ENCODE measurements at places on chromosomes 5 and 9.

DNA sequence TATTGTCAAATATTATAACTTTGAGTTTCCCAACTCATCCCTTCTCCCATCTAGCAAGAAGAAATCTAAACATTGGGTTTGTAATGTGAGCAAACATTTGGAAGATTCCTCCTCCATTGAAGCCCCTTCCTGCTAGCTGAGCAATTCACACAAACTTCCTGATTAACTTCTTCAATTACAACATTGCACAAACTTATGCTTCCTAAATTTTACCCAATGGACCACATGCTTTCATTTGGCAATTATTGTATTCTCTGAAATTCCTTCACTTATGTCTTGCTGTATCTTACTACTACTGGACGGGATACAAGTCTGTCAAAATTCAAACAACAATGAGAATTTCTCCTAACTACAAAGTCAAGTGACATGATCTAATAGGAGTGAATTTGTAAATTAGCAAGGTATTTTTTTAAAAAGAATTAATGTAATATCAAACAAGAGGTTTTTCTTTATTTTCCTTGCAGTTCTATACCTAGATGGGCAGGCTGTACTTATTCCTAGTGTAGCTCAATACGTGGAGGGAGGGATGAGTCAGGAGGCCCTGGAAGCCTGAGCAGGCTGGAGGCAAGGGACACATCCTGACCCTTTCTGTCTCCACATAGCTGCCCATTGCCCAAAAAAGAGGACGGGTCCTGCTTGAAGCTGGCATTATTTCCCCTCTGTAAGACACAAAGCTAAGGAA lies 11.8 kb upstream of the IFNW1 start:
- no peak for DNase-seq

GRCh38 chr5:35815089-35815936 lies 41.4 kb upstream of the IL7R start:
- no peak for DNase-seq

- DNase-seq: no peak
Observed at GRCh38 chr9:123686131-123686828, 243.6 kb downstream of the DENND1A start.

- no peak for DNase-seq
Observed at GRCh38 chr9:72029986-72030385, 30.4 kb downstream of the C9orf57 start.

DNA sequence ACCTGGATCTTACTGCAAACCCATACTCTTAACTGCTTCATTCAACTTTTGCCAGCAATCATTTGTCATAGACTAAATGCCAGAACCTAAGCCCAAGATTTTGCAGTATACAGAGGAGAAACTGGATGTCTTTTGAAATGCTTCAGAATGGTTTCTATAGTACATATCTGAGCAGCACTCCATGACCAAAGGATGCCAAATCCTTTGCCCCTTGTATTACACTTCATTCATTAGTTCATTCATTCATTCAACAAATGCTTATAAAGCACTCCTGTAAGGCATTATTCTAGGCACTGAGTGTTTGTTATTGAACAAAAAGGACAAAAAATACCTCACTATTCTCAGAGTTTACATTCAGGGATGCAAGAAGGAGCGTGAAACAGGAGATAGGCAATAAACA lies 119.9 kb downstream of the SLC1A3 start:
- DNase-seq: no peak

GRCh38 chr5:169307646-169308045 lies 6.7 kb upstream of the SLIT3 start:
- no peak for DNase-seq

- DNase-seq: no peak
Observed at GRCh38 chr9:135033487-135033886, 54.0 kb upstream of the OLFM1 start.

- DNase-seq: no peak
Observed at GRCh38 chr9:36781533-36781932, 208.8 kb downstream of the MELK start.

DNA sequence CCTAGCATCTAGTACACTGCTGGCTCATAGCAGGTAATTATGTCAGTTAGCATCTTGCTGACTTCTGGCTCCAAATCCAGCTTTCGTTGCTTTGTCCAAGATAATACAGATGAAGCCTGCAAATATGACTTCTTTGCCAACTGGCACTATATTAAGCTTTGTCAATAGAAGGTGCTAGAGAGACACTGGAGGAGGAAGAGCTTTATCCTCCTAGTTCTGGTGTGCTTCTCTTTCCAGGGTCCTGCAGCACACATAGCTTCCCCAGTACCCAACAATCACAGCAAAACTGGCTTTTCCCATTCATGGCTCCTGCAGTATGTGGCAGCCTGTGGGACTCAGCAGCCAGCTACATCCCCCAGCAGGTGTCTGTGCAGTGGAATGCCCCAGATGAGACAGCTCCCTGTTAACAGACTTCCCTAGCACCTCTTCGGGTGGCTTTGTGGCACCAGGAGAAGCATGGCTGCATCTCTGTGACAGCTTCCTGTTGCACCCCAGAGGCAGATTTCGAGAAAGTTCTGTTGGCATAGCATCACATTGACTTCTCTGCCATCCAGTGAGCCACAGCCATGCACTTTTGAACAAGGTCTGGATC lies 147.8 kb downstream of the OXCT1 start:
- no peak for DNase-seq

Measured in T-helper 9 cell (primary cell).